Effector CD4-positive, alpha-beta T cell (primary cell): ENCODE measurements at places on chromosomes 12 and 14.

- DNase-seq = no peak
Observed at GRCh38 chr12:1680804-1681492, 9.9 kb upstream of the ADIPOR2 start.

DNA sequence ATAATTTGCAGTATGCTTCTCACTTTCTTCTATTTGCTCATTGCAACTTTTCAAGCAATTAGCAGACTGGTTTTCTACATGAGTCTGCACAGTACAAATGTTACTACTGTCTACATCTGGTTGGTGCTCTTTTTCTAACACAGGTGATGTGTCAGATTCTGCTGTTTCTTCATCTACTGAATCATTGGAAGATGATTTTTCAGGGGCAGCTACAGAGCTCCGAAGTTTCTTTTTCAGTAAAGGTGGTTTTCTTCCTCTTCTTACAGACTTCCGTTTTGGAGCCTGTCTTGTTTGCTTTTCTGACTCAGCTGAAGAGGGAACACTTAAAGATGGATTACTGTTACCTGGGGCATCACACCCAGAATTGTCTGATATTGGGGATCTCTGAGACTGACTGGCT lies 62.1 kb downstream of the SCAF11 start:
- DNase-seq = no peak

- no peak for DNase-seq
Observed at GRCh38 chr12:4817880-4818279, 91.8 kb upstream of the KCNA1 start.

GRCh38 chr12:114935658-114936057 lies 251.7 kb upstream of the TBX3 start:
- no peak for DNase-seq

- no peak for DNase-seq
Observed at GRCh38 chr12:69059465-69060457, 126.8 kb upstream of the CPM start.

GRCh38 chr14:92670160-92670559 lies 78.3 kb downstream of the LGMN start:
- DNase-seq = no peak

- no peak for DNase-seq
Observed at GRCh38 chr12:64790166-64790565, 31.0 kb upstream of the GNS start.
